ENCODE measurements at places on chromosomes 7 and 10. TPM values are rescaled to one million over a fixed set of nuclear protein-coding genes. Genes with fewer than 3 reads are reported as not detected.

GRCh38 chr10:49557681-49558080, 18.8 kb upstream of the ERCC6 start:
- no peak for DNase-seq
- H3K27ac ChIP-seq: no peak overlapping the region
- H3K4me3 ChIP-seq: no peak overlapping the region
- H3K4me1 ChIP-seq: no peaks in the 10 kb centered on the region
- peaks cover 9% of the 10 kb centered on the region for H3K27me3 ChIP-seq

Gene OR2A12
- total RNA-seq: not detected

- no peak for DNase-seq
- no peak overlapping the region for H3K27ac ChIP-seq
- no peaks in the 10 kb centered on the region for H3K4me1 ChIP-seq
- H3K36me3 ChIP-seq: peaks cover 7% of the 10 kb centered on the region
These were observed 385.7 kb upstream of the AKR1E2 start for GRCh38 chr10:4440260-4440659.

- H3K36me3 ChIP-seq: no peaks in the 10 kb centered on the region
- no peak overlapping the region for H3K27ac ChIP-seq
- H3K27me3 ChIP-seq: no peaks in the 10 kb centered on the region
- peaks cover 8% of the 10 kb centered on the region for H3K4me1 ChIP-seq
These were observed 21.1 kb upstream of the HBP1 start for GRCh38 chr7:107147464-107148393.

GRCh38 chr7:83517035-83517700, 131.8 kb downstream of the SEMA3E start:
- H3K36me3 ChIP-seq: no peaks in the 10 kb centered on the region
- H3K27me3 ChIP-seq: no peaks in the 10 kb centered on the region
- H3K4me3 ChIP-seq: no peak overlapping the region

GRCh38 chr10:97321032-97321803, 2.1 kb downstream of the FRAT1 start:
- H3K27me3 ChIP-seq: peaks cover 49% of the 10 kb centered on the region
- H3K27ac ChIP-seq: peak overlapping the region; percentile 77
- peaks cover 27% of the 10 kb centered on the region for H3K4me1 ChIP-seq
- H3K4me3 ChIP-seq: peak overlapping the region; percentile 87
- DNase-seq: no peak

GRCh38 chr10:43109671-43110249, 28.5 kb upstream of the CSGALNACT2 start:
- no peak overlapping the region for H3K4me3 ChIP-seq
- no peak for DNase-seq
- peaks cover 4% of the 10 kb centered on the region for H3K27me3 ChIP-seq
- H3K4me1 ChIP-seq: no peaks in the 10 kb centered on the region
- H3K36me3 ChIP-seq: no peaks in the 10 kb centered on the region
- H3K27ac ChIP-seq: no peak overlapping the region

GRCh38 chr7:99733003-99733402, 2.0 kb downstream of the CYP3A7 start:
- no peaks in the 10 kb centered on the region for H3K36me3 ChIP-seq
- no peaks in the 10 kb centered on the region for H3K27me3 ChIP-seq
- peaks cover 4% of the 10 kb centered on the region for H3K4me1 ChIP-seq

Gene CYP2C9
- total RNA-seq: 2.8 TPM

DNA sequence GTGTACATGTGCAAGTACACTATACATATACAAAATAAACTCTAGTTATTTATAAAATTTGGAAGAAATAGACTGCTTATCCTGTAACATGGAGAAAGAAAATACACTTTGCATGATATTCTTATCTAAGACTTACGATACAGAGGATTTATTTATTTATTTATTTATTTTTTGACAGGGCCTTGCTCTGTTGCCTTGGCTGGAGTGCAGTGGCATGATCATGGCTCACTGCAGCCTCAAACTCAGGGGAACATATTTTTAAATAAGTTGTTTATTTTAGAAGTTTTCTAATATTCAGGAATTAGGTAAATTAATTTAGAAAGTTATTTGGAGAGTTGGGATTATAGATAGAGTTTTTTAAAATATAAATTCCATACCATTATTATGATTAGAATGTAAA, 116.7 kb downstream of the GPR85 start:
- no peaks in the 10 kb centered on the region for H3K36me3 ChIP-seq
- no peak overlapping the region for H3K27ac ChIP-seq
- no peak for DNase-seq
- no peaks in the 10 kb centered on the region for H3K4me1 ChIP-seq

DNA sequence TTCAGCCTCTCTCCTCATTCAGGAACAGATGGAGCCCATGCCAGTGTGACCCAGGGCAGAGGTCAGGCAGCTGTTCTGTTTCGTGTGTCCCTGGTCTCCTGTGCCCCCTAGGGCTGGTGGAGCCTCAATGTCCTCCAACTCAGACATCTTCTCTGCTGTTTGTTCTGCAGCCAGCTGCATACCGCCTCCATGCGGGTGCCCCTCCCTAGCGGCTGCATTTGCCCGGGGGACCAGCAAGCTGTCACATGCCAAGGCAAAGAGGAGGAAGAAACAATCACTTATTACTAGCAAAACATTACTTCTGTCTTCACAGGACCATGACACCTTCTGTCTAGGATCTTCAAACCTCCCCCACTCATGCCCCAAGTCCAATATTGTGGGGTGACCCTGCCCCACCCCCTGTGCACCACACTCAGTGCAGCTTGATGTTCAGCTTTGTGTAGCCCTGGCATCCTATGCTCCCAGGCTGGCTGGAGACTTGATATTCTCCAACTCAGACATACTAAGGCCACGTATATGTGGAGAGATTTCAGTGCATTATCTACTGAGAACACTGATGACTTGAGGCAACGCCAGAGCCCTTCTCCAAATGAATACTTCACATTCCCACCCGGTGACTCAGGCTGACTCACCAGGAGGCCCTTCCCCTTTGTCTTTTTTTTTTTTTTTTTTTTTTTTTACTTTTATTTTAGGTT, 188.9 kb downstream of the SKIDA1 start:
- no peak for DNase-seq
- no peaks in the 10 kb centered on the region for H3K36me3 ChIP-seq
- no peaks in the 10 kb centered on the region for H3K27me3 ChIP-seq
- peak overlapping the region; percentile 98 for H3K27ac ChIP-seq
- H3K4me1 ChIP-seq: peaks cover 14% of the 10 kb centered on the region

GRCh38 chr7:48390388-48391327, 219.4 kb downstream of the ABCA13 start:
- no peak overlapping the region for H3K27ac ChIP-seq
- no peaks in the 10 kb centered on the region for H3K27me3 ChIP-seq
- H3K4me3 ChIP-seq: no peak overlapping the region
- no peak for DNase-seq
- no peaks in the 10 kb centered on the region for H3K36me3 ChIP-seq

DNA sequence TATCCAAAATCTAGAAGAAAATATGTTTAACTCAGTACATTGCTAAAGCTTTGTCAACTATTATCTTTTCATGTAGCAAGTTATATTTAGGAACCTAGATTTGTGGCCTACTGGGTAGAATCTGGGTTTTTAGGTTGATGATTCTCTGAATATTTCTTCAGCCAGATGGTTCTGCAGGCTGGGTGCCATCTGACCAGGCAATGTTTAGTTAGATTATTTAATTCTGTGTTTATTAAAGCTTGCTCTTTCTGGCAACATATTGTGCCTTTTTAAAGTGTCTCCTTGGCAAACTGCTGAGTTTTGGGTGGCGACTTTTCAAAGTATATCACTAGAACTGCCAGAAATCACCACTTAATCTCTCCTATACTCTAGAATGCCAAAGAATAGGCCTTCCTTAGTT, 114.1 kb downstream of the LHFPL3 start:
- no peaks in the 10 kb centered on the region for H3K27me3 ChIP-seq
- H3K4me3 ChIP-seq: no peak overlapping the region
- H3K4me1 ChIP-seq: no peaks in the 10 kb centered on the region
- H3K36me3 ChIP-seq: no peaks in the 10 kb centered on the region
- DNase-seq: no peak

DNA sequence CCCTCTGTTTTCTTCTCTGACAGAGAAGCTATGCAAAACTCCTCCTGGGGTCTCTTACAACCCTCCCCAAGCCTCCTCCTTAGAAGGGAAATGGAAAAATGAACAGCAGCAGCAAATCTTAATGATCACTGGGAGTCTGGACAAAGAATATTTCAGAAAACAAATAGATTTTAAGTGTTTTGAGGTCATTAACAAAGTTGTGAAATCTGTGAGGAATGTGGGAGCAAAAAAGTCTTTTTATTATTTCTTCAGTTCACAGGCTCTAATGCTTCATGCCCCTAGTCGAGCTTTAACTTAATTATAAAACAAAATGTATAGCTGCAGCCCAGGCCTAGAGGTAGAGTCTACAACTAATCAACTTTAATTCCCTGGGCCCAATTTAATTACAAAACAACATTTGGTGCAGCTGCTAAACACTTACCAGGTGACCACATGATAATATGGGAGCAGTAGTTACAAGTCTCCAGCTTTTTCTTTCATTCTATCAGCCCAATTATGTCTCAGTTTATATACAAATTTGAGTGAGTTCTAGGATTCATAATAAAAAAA, 293.2 kb downstream of the THSD7A start:
- H3K27me3 ChIP-seq: no peaks in the 10 kb centered on the region
- no peak for DNase-seq
- H3K4me3 ChIP-seq: no peak overlapping the region
- H3K4me1 ChIP-seq: peaks cover 7% of the 10 kb centered on the region
- H3K27ac ChIP-seq: no peak overlapping the region

- H3K27ac ChIP-seq: no peak overlapping the region
- no peak overlapping the region for H3K4me3 ChIP-seq
- H3K36me3 ChIP-seq: no peaks in the 10 kb centered on the region
- no peaks in the 10 kb centered on the region for H3K27me3 ChIP-seq
- H3K4me1 ChIP-seq: no peaks in the 10 kb centered on the region
These were observed 106.1 kb downstream of the PPP1R3A start for GRCh38 chr7:113812591-113813255.

- H3K36me3 ChIP-seq: peaks cover 3% of the 10 kb centered on the region
- peak overlapping the region; percentile 85 for H3K27ac ChIP-seq
These were observed 1.5 kb downstream of the CRPPA start for GRCh38 chr7:16419859-16420258.

Gene CREB5
- 5.6 TPM for total RNA-seq

Gene ECHDC3
- total RNA-seq: 4.0 TPM

GRCh38 chr10:117544711-117545140, 2.2 kb downstream of the EMX2 start:
- peaks cover 30% of the 10 kb centered on the region for H3K36me3 ChIP-seq
- peak overlapping the region; percentile 91 for H3K4me3 ChIP-seq
- H3K27me3 ChIP-seq: peaks cover 83% of the 10 kb centered on the region
- peak overlapping the region; percentile 94 for H3K27ac ChIP-seq
- DNase-seq: no peak

Gene PDLIM1
- total RNA-seq: 171 TPM

GRCh38 chr7:24378871-24379616, 95.1 kb downstream of the NPY start:
- peaks cover 5% of the 10 kb centered on the region for H3K4me1 ChIP-seq
- no peaks in the 10 kb centered on the region for H3K27me3 ChIP-seq
- H3K36me3 ChIP-seq: no peaks in the 10 kb centered on the region
- DNase-seq: no peak
- H3K27ac ChIP-seq: no peak overlapping the region
- no peak overlapping the region for H3K4me3 ChIP-seq

Gene ADAMTS14
- total RNA-seq: 0.29 TPM

Gene METTL27
- total RNA-seq: 8.5 TPM

DNA sequence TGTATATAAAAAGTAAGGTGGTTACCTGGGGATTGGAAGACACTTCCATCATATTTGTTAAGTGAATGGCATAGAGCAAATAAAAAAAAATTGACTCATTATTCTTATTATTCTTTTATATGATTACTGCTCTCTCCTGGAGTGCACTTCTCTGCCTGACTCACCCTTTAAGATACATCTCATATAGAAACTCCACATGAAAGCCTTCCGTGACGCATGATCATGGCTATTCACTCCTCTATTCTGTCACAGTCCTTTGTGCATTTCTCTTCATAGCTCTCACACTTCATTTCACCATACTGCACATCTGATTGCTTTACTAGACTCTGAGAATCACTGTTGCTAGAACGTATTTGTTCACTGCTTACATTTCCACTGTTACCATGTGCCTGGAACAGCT, 597.3 kb downstream of the CNTNAP2 start:
- no peak for DNase-seq
- no peaks in the 10 kb centered on the region for H3K4me1 ChIP-seq

GRCh38 chr7:76430836-76431235, 6.1 kb downstream of the ZP3 start:
- peaks cover 4% of the 10 kb centered on the region for H3K4me1 ChIP-seq
- H3K36me3 ChIP-seq: no peaks in the 10 kb centered on the region

GRCh38 chr10:117754770-117755658, 212.5 kb downstream of the EMX2 start:
- H3K36me3 ChIP-seq: no peaks in the 10 kb centered on the region
- no peak for DNase-seq
- peaks cover 12% of the 10 kb centered on the region for H3K4me1 ChIP-seq
- no peak overlapping the region for H3K4me3 ChIP-seq
- H3K27me3 ChIP-seq: peaks cover 5% of the 10 kb centered on the region

DNA sequence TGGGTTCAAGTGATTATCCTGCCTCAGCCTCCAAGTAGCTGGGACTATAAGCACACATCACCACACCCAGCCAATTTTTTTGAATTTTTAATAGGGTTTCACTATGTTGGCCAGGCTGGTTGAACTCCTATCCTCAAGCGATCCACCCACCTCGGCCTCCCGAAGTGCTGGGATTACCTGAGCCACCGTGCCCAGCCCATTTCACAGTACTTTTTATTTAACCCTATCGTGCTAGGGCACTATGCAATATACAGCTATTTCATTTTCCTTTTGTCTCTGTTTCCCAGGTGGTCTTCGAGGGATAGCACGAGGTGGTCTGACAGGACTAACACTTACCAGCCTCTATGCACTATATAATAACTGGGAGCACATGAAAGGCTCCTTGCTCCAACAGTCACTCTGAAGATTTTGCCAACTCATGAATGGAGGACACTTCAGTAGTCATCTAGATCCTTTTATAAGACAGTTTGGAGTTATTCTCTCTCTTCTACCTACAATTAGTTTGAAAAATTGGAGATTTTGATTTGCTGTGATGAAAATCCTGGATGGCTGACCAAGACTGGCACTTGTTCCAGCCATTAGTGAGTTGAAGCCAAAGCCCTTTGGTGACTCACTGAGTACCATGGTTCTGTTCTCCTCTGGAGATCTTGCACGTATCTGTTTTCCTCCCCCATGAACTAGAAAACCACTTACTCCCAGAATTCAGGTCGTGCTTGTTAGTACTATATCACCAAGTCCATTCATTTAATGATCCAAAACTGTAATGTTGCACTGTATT, 27.3 kb downstream of the NCOA4 start:
- H3K4me3 ChIP-seq: no peak overlapping the region
- DNase-seq: no peak
- no peaks in the 10 kb centered on the region for H3K27me3 ChIP-seq
- H3K36me3 ChIP-seq: peaks cover 38% of the 10 kb centered on the region

DNA sequence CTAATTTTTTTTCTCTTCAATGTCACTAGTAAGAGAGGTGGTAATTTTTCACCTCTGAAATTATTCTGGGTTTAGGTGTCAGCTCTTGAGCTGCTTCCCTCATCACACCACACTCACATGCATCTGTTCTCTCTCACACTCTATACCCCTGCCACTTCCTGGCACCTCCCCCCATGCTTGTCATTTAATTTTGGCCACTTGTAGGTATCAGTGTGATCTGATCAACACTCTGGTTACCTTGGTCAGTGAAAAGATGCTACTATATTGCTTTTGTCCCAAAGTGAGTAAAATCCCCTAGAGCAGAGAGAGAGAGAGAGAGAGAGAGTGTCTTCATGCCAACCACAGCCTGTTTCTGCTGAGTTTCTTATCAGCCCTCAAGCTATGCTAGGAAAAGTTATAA, 42.5 kb downstream of the STK17A start:
- H3K36me3 ChIP-seq: peaks cover 41% of the 10 kb centered on the region
- H3K27me3 ChIP-seq: no peaks in the 10 kb centered on the region
- H3K27ac ChIP-seq: no peak overlapping the region
- H3K4me1 ChIP-seq: no peaks in the 10 kb centered on the region

Gene SP8
- total RNA-seq: 2.0 TPM

Gene AMZ1
- total RNA-seq: 5.6 TPM

Data from type B pancreatic cell (in vitro differentiated cells).